AG10803 (cell line): ENCODE measurements at places on chromosomes 13 and 19.

DNA sequence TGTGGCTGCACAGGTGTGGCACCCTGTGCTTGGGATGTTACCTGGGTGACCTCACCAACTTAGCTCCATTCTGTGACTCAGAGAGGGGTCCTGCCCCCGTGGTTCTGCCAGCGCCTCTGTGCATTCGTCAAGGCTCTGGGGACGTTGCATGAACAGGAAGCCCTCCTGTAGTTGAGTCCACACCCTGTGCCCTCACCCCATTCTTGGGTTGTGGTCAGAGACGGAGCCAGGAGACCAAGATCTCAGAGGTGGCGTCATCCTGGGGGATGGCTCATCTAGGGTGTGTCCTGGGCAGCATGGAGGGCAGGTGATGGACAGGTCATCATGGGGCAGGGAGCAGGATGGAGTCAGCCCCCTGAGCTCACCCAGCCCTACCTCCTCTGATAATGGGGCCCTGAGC, 2.5 kb downstream of the COX6B2 start:
- no peak for DNase-seq

- no peak for DNase-seq
Observed at GRCh38 chr19:12783849-12784393, 7.4 kb upstream of the JUNB start.

GRCh38 chr13:45512098-45512496, 47.4 kb downstream of the COG3 start:
- no peak for DNase-seq

GRCh38 chr19:21850656-21851255, 14.8 kb upstream of the ZNF43 start:
- no peak for DNase-seq

GRCh38 chr13:105787632-105788031, 747.8 kb downstream of the EFNB2 start:
- no peak for DNase-seq

DNA sequence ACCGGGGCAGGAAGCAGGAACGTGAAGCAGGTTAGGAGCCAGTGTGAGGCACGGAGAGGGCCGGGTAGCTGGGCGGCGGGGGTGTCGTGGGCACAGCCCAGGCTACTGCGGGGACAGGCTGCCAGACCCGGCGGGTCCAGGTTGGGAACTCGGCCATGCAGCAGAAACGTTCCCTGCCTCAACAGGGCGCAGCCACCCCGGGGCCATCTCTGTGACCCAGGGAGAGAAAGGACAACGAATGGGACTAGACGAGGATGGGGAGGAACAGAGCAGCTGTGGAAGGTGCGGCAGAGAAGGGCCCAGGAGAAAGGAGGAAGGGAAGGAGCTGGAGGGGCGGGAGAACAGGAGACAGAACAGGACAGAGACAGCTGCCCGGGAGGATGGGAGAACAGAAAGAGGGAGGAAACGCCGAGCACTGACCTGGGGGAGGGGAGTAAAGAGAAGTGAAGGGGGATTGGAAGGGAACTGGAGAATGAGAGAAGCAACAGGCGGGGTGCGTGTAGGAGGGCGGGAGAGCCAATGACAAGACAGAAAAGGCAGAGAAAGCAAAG, 12.9 kb upstream of the GARIN5A start:
- no peak for DNase-seq

GRCh38 chr13:73201626-73202025, 142.8 kb downstream of the KLF5 start:
- DNase-seq, result peak; percentile 30

GRCh38 chr19:43905897-43906296, 29.2 kb downstream of the ZNF45 start:
- DNase-seq, result no peak

DNA sequence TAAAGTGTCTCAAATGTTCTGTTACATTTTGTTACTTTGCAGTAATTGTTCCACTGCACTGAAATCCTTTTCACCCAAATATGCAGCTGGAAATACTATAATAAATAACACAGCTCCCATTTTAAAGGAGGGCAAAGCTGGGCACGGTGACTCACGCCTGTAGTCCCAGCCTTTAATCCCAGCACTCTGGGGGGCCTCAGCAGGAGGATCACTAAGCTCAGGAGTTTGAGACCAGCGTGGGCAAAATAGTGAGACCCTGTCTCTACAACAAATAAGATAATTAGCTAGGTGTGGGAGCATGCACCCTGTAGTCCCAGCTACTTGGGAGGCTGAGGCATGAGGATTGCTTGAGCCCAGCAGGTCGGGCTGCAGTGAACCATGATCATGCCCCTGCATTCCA, 7.5 kb upstream of the UBAC2 start:
- DNase-seq, result no peak

DNA sequence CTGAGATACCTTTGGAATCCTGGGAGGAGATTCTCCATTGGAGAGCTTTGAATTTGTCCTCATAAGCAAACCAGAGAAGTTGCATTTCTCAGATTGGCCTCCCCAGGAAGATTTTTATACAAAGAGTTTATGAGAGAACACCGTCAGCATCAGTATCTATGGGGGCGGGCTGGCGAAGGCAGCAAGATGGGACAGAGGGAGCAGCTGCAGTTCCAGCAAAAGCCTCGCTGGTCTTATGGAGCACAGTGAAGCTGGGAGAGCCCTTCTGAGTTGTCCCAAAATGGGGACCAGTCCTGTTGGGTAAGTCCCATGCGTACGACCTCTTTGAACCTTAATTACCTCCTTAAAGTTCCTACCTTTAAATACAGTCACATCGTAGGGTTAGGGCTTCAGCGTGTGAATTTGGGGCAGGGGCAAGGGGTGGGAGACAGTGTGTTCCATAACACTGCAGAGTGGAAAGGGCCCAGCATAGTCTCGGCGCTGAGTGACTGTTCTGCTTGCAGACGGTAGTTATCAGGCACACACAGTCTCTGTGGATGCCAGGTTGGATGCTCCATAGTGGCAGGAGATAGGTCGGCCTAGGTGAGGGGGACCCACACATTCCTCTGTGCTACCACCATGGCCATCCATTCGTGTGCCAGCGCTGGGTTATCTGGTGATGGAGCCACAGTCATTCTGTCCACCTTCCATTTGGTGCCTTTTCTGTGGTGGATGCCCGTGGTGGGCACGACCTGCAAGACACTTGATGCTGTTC, 34.9 kb upstream of the GPR183 start:
- no peak for DNase-seq

GRCh38 chr13:44191504-44192171, 182.0 kb upstream of the SERP2 start:
- DNase-seq, result peak; percentile 89

DNA sequence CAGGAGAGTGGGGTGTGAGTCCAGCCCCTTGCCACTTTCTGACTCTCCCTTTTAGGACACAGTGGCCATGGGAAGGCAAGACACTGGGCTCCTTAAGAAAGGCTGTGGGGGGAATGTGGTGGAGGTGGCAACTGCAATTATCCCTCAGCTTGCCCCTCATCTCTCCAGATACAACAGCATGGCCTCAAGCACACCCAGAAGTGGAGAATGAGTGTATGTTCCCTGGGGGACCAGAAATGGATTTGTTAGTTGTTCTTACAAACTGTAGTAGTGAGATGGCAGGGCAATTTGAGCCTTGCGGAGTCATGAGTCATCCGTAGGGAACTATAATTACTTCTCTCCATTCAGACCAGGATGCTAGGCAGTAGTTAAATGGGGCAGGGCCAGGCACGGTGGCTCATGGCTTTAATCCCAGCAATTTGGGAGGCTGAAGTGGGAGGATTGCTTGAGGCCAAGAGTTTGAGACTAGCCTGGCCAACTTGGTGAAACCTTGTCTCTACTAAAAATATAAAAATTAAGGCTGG, 25.6 kb upstream of the CXCL17 start:
- DNase-seq, result peak; percentile 81

- DNase-seq, result no peak
Observed at GRCh38 chr13:86462011-86462410, 662.8 kb upstream of the SLITRK6 start.

DNA sequence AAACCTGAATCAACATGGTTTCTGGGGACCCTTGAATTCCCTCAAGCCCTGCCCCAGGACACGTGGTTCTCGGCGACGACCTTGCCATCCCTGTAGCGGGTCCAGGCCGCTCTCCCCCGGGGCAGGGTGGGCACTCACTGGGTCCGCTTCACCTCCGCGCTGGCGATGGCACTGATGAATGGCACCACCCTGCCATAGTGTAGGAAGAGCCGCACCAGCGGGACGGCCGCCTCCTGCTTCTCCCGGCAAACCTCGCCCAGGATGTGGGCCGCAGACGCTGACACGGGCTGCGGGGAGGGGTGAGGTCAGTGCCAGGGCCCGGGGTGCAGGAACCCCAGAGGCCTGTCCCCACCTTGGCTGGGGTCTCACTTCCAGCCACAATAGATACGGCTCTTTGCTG, 44.1 kb upstream of the C13orf46 start:
- no peak for DNase-seq

- no peak for DNase-seq
Observed at GRCh38 chr19:7862413-7862951, 11.7 kb downstream of the PRR36 start.

- peak; percentile 80 for DNase-seq
Observed at GRCh38 chr13:50801087-50801931, 42.2 kb downstream of the DLEU7 start.

GRCh38 chr19:15251749-15252397, 19.6 kb upstream of the EPHX3 start:
- DNase-seq, result peak; percentile 98

- no peak for DNase-seq
Observed at GRCh38 chr19:39381910-39382611, 8.8 kb downstream of the PAF1 start.

DNA sequence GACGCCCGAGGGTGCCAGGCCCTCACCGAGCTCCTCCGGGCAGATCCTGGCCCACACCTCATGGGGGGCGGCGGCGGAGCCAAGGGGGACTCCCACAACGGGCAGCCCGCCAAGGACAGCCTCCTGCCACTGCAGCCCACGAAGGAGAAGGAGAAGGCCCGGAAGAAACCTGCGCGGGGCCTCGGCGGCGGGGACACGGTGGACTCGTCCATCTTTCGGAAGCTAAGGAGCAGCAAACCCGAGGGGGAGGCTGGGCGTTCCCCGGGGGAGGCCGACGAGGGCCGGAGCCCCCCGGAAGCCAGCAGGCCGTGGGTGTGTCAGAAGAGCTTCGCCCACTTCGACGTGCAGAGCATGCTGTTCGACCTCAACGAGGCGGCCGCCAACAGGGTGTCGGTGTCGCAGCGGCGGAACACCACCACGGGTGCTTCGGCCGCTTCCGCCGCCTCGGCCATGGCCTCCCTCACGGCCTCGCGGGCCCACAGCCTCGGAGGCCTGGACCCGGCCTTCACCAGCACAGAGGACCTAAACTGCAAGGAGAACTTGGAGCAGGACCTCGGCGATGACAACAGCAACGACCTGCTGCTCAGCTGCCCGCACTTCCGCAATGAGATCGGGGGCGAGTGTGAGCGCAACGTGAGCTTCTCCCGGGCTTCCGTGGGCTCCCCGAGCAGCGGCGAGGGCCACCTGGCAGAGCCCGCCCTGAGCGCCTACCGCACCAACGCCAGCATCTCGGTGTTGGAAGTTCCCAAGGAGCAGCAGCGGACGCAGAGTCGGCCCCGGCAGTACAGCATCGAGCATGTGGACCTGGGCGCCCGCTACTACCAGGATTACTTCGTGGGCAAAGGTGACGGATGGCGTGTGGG, 141.5 kb downstream of the DPF1 start:
- DNase-seq, result no peak
